ENCODE measurements at places on chromosomes 3 and 15.

GRCh38 chr3:90092994-90093393 is 985.6 kb downstream of the EPHA3 start:
- no peak for DNase-seq

DNA sequence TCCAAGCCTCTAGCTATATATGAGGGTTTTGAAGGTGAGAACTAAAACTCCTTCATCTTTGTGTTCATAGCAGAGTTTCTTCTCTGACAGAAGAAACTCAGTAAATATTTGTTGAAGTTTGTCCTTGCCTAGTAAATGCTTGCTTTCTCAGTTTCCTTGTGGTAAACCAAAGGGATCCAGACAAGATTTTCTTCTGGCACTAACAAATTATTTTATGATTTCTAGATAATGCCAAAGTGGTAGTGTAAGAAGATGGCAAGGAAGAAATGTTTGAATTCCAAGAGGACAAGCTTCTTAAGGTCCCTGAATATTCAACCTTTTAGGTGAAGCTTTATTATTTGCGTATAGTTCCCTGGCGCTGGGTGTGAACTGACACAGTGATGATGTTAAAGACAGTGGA is 14.4 kb downstream of the ARIH1 start:
- no peak for DNase-seq

DNA sequence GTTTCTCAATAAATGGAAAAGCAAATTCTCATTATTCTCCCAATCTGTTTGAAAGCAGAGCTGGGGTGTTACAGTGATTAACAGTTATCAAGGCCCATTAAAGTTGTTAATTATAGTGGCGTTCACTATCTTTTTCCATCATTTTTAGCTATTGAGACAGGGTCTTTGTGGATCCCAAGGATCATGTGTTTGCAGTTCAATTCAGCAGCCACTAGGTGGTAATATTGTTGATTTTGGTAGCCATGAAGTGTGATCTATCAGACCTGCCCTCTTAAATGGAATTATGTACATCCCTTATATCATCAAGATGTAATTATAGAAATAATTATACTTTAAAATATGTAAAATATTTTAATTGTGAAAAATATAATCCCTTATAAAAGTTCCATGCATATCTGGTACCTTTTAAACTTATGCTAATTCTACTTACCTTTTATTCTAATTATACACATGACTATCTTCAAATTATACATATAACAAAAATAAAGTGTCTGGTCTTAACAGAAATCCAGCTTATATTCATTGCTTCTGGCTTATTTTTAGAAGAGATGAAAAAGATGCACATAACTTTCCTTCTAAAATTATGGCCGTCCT is 126.4 kb downstream of the GREM1 start:
- no peak for DNase-seq

DNA sequence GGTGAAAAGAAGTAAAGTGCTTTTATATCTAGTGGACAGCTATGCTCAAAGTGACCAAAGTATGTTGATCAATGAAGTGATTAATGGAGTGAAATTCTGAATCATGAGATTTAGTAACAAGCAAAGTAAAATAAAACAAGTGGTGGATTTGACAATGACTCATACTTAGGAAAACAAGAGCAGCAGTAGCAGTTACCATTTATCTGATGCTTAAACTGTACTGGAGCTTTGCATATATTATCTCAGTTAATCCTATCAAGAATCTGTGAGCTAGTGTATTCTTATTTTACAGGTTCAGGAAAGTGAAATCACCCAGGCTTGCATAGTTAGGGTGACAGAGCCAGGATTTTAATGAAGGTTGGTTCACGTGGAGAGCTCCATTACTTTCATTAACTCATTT is 50.6 kb upstream of the SPATA16 start:
- DNase-seq = no peak

DNA sequence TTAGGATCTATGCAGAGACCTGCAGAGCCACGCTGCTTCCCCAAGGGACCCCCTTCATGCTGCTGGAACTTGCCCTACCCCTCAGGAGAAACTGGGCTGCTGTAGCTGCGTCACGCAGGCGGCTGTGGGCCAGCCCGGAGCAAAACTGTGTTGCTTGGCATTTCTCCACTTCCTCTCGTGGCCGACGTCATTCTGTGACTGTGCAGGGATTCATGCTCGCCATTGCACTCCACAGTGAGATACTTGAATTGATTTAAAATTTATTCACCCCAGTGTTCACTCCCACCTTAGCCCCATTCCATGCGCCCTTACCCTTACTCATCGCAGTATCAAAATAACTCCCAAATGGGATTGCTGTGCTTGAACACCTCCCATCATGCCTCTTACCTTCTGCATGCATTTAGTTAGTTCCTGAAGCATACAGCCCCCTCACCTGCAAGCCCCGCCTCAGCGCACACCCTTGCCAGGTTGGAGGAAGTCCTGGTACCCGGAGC is 45.7 kb downstream of the TMEM44 start:
- DNase-seq = no peak

GRCh38 chr3:188319569-188319968 is 165.6 kb downstream of the LPP start:
- DNase-seq = no peak

DNA sequence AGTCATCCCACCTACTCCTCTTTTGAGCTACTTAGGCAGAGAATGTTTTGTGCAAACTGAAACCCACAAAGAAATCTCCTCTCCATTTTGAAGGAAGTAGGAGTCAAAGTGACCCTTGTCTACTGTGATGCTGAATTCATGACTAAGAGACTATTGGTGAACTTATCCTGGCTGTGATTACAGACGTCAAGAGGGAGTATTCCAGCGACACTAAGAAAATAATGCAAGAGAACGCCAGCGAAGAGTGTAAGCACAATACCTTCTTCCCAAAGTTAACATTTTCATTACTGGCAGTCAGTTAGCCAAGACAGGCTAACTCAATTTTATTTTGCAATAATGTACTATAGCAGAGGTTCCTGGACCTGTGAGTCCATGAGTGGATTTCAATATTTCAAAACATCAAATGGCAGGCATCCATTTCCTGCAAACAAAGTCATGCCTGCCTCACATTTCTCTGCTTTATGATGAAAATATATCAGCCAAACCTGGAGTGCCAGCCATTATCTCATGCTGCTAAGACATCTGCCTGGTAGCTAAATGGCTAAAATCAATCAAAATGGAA is 59.0 kb downstream of the CTNNB1 start:
- no peak for DNase-seq

DNA sequence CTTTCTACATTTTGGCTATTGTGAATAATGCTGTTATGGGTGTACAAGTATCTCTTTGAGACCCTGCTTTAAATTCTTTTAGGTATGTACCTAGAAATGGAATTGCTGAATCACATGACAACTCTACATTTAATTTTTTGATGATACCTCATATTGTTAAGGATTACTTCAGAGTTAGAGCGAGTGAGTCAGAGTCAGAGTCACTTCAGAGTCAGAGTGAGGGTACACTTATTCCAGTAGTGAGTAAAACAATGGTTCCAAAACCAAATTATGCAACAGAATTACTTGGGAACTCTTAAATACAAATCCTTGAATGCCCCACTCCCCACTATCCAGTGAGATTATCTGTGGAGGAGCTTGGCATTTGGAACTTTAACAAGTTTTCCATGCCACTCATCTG is 50.3 kb upstream of the SNRK start:
- DNase-seq = no peak

DNA sequence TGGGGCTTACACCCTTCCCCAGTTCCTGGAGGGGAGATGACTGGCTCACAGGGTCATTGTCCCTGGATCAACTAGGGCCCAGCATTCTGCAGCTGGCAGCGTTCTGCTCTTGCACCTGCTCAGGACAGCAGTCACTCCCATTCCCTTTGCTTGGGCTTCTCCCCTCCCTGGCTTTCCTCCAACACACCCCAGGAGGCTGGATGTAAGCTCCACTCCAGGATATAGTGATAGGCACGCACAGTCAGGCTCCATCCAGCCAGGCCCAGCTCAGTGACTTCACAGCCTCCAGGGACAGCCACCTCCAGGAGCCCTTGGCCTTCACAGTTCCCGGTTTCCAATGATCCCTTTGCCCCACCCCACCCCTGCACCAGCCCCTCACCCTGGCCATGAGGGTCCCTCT is 1.9 kb downstream of the SPTBN5 start:
- no peak for DNase-seq

- DNase-seq = no peak
These were observed 36.8 kb downstream of the KLHL6 start for GRCh38 chr3:183518491-183519251.

- DNase-seq = no peak
These were observed 112.6 kb downstream of the DNAJB8 start for GRCh38 chr3:128353991-128354687.

GRCh38 chr15:43519196-43519595 is 1.8 kb downstream of the MAP1A start:
- DNase-seq = no peak

- no peak for DNase-seq
These were observed 307.5 kb upstream of the UBE2E2 start for GRCh38 chr3:22895671-22896070.

- DNase-seq = no peak
These were observed 90.2 kb downstream of the CRTC3 start for GRCh38 chr15:90619939-90620338.

DNA sequence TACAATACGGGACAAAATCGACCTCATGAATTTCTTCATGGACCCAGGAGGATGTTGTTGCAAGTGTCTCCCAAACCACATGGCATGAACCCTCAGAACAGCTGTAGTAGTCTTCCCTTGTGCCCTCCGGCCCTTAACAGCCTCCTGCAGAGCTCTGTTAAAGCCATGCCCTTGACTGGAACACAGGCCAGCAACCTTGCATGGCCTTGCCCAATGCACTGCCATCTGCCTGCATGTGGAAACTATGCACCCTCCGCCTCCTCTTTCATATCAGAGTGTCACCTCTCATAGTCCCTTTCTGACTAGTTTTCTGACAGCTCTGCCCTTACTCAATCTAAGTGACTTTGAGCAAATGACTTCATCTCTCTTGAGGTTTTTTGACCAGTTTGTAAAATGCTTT is 39.4 kb upstream of the TRIM71 start:
- DNase-seq = no peak

- DNase-seq = no peak
These were observed 21.7 kb downstream of the SSR3 start for GRCh38 chr3:156533205-156533604.
